Renal cortex interstitium (tissue), 15 donors: ENCODE measurements at places on chromosomes 1 and 21. TPM values are rescaled to one million over a fixed set of nuclear protein-coding genes. Genes with fewer than 3 reads are reported as not detected.

The ATP1A4 gene
- polyA plus RNA-seq, result 0.32 TPM

DNA sequence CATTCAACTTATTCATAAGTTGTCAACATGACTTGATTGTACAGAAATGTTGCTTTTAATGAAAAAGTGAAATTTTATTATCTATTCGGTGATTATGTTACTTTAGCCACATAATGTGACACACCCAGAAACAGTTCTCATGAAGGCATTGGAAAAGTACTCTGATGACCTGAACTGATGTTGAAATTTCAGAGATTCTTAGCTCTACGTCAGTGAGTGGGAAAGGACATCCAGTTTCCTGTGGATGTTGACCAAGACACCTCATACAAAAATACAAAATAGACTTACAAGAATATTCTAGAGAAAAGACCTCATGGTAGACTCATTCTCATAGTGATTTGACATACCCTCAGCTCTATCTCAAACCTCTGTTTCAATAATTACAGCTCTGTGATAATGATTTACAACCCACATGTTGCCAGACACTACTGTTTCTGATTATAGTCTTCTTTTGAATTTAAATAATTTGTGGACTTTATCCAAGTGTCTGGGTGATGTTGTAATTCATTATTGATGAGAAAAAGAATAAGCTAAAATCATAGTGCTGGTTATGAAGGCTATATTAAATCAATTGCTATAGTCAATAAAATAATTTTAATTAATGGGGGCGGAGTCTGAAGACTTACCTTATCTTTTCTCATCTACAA lies 37.3 kb downstream of the KCNK2 start:
- DNase-seq, result no peak

The CD5L gene
- polyA plus RNA-seq, result not detected

GRCh38 chr1:204142032-204142974 lies 9.5 kb downstream of the ETNK2 start:
- no peak for DNase-seq

The TP73 gene
- 0.37 TPM for polyA plus RNA-seq

DNA sequence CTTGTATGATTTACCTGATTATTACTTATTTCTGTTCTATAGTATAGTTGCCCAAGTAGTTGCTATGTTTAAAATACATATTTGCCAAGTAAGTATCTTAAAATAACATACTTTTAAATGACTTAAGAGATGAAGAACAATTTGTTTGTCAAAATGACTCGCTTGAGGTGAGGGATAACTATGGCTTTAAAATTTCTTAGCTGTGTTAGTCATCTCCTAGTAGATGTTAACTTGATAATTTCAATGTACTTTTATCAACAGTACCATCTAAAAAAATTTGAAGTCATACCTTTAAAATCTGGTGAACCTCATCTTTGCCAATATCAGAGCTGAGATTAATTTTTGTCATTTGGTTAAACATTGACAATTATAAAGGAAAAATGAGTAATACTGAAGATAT lies 37.7 kb downstream of the ODR4 start:
- DNase-seq, result no peak

DNA sequence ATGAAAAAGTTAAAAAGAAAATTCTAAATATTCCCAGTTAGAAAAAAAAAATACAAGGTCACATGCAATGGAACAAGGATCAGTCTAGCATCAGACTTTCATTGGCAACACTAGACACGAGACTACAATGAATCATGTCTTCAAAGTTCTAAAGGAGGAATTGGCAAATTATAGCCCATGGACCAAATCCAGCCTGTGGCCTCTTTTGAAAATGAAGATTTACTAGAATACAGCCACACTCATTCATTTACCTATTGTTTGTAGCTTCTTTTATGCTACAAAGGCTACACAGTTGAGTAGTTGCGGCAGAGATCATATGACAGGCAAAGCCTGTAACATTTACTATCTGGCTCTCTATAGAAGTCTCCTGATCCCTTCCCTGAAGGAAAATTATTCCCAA lies 71.4 kb downstream of the MRPL39 start:
- DNase-seq, result no peak

- DNase-seq, result no peak
These were observed 34.8 kb upstream of the PSMG1 start for GRCh38 chr21:39218082-39218409.

- DNase-seq, result no peak
These were observed 37.4 kb downstream of the DOP1B start for GRCh38 chr21:36194024-36194423.

The CFAP107 gene
- 0.64 TPM for polyA plus RNA-seq

- DNase-seq, result no peak
These were observed 34.2 kb upstream of the ATP5PO start for GRCh38 chr21:33949516-33950430.

The PFKL gene
- 101 TPM for polyA plus RNA-seq

GRCh38 chr1:91895832-91896556 lies 10.0 kb upstream of the TGFBR3 start:
- no peak for DNase-seq

GRCh38 chr1:111903871-111904449 lies 85.5 kb downstream of the KCND3 start:
- no peak for DNase-seq

DNA sequence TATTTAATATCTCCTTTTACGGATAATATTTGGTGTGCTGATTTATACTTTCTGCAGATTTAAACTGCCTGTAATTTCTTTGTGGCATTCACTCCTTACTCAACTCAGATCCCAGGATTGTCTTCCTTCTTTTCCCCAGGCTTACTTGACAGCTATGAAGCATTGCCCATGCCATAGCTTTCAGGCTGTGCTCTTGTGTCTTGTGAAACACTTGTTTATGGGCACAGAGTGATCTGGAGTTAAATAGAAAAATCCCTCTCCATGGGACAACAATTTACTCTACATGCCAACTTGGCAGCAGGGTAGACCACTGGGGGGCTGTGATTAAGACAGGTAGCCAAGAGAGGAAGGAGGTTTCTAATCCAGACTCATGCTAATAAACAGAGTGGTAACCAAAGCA lies 57.4 kb downstream of the PPP1R12B start:
- no peak for DNase-seq

DNA sequence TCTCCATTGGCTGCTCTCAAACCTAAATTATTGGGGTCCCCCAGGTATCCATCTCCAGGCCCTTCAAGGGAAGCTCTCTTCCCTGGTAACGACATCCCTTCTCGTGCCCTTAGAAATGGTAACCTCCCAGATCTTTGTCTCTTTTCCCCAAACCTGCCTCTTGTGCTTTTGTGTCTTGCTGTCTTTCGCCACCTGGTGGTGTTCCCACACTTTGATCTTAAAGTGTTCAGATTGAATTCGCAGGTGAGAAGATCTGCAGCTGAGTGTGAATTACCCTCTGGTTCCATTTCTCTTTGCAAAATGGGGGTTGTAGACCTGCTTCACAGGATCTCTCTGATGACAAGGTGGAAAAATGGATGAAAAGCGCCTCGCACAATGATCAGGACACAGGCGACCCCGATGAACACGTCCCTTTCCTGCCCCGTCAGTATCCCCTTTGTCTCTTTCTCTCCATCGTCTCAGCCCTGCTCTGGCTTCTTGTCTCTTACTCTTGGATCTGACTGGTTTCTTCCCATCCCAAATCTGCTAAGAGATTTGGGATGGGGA lies 53.1 kb downstream of the DOP1B start:
- DNase-seq, result peak; percentile 32

DNA sequence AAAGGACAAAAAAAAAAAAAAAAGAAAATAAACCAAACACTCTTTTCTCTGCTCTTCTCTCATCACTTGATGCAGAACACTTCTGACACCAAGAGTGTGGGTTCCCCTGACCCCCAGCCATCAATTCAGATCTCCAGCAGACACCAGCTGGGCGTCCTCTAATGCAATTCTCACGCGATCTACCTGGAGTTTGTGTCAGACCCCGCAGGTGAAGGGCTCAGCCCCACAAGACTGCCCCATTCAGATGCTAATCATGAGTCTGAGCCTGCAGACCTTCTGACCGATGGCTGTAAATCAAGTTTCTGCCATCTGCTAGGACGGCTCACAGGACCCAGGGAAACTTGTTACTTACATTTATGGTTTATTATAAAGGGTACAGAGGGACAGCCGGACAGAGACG lies 133.6 kb upstream of the C1orf174 start:
- DNase-seq, result no peak

The ESPN gene
- 15.6 TPM for polyA plus RNA-seq

- DNase-seq, result no peak
These were observed 45.0 kb upstream of the ADARB1 start for GRCh38 chr21:45029298-45029947.

- no peak for DNase-seq
These were observed 105.1 kb downstream of the ITSN1 start for GRCh38 chr21:33747420-33747819.

DNA sequence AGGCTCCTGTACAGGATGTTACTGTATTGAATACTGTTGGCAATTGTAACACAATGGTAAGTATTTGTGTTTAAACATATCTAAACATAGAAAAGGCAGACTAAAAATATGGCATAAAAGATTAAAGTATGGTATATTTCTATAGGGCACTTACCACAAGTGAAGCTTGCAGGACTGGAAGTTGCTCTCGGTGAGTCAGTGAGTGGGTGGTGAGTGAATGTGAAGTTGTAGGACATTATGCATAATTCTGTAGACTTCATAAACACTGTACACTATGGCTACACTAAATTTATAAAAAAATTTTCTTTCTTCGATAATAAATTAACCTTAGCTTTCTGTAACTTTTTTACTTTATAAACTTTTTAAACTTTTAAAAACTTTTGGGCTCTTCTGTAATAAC lies 13.7 kb upstream of the TRIM62 start:
- no peak for DNase-seq
